ENCODE measurements at places on chromosomes 2 and 18.
A peak's percentile ranks its signal among the peaks of the same experiment; 100 is the strongest.

GRCh38 chr2:30351949-30352348 lies 95.1 kb upstream of the LCLAT1 start:
- no peak for DNase-seq

GRCh38 chr18:10851824-10852319 lies 297.5 kb downstream of the PIEZO2 start:
- DNase-seq = peak; percentile 49

DNA sequence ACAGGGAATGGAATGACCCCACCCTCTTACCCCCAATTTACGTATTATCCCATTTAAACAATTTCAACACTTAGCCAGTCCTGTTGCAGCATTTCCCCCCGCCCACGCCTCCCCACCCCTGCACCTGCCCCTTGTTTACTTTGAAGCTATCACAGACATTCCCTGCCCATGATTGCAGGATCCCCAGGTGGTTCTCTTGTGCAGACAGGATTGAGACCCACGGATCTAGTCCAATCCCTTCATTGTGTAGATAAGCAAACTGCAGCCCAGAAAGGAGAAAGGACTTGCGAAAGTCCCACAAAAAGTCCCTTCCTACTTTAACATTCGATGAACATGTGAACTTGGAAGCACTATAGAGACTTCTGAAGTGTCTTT lies 38.9 kb downstream of the TMEM17 start:
- DNase-seq = no peak

GRCh38 chr2:123370186-123370585 lies 654.9 kb upstream of the CNTNAP5 start:
- DNase-seq = no peak

- peak; percentile 58 for DNase-seq
Measured at GRCh38 chr2:105866216-105867185, 121.8 kb downstream of the NCK2 start.

DNA sequence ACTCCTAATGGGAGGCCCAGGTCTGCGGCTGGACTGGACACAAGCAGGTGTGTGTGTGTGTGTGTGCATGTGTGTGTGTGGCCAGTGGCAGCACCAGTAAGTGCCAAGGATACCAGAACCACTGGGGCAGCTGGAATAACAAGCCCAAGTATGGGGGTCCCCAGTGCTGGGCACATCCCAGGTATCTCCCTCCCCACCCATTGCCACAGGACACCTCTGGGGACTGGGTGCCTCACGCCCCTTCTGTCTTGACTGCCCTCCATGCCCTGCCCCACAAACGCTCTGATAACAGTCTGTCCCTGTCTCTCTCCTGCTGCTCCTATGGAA lies 9.0 kb downstream of the SPEG start:
- DNase-seq = no peak

GRCh38 chr2:104539649-104540048 lies 314.3 kb upstream of the POU3F3 start:
- DNase-seq = no peak
